ENCODE measurements at places on chromosomes 5 and 9.
A peak's percentile ranks its signal among the peaks of the same experiment; 100 is the strongest.

DNA sequence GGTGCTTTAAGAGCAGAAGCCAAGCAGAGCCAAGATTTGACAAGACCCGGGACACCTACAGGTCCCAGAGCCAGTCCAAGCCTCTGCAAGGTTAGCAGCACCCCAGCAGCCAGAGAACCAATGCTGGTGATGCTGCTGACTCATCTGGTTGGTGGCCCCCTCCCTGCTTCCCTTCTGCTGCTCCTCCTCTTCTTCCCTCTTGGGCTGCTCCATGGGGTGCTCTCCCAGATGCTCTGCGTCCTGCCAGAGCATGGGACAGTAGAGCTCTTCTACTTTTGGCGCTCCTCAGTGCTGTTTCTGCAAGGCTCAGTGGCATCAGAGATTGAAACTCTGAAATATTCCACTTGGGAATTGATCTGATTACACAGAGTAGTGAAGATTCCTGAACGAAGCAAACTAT lies 76.1 kb upstream of the SAP30L start:
- DNase-seq, result no peak

GRCh38 chr9:77864211-77864889 lies 167.3 kb downstream of the GNAQ start:
- no peak for DNase-seq

DNA sequence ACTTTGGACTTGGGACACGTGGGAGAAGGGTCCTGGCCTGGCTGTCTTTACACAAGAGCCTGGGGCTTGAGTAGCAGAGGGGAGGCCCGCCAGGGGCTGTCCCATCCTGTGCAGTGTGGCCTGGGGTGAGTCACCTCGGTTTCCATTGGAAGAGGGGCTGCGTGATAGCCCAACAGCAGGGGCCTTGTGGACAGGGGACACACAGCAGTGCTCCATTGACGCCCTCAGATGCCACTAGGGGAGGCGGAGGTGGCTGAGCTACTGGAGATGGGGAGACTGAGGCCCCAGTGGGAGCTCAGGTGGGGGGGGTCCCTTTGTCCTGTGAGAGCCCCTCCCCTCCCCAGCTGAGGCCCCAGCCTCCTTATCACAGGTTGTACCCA lies 50.0 kb upstream of the RNU6ATAC start:
- no peak for DNase-seq

DNA sequence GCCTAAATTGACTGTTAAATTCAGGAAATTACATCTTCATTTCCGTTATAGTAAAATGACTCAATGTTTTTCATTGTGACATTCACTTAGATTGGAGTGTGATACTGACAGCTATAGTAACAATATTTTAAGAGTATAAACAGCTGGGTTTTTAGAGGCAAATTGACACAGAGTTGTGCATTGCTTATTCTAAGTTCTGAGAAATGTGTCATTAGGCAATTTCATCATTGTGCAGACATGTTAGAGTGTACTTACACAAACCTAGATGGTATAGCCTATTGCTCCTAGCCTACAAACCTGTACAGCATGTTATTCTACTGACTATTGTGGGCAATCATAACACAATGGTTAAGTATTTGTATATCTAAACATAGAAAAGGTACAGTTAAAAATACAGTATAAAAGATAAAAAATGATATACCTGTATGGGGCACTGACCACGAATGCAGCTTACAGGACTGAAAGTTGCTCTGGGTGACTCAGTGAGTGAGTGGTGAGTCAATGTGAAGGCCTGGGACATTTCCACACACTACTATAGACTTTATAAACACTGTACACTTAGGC lies 132.7 kb downstream of the PDE4D start:
- no peak for DNase-seq

GRCh38 chr9:72025906-72026305 lies 34.5 kb downstream of the C9orf57 start:
- DNase-seq, result no peak

- no peak for DNase-seq
Measured at GRCh38 chr9:33143241-33143661, 23.9 kb downstream of the B4GALT1 start.

DNA sequence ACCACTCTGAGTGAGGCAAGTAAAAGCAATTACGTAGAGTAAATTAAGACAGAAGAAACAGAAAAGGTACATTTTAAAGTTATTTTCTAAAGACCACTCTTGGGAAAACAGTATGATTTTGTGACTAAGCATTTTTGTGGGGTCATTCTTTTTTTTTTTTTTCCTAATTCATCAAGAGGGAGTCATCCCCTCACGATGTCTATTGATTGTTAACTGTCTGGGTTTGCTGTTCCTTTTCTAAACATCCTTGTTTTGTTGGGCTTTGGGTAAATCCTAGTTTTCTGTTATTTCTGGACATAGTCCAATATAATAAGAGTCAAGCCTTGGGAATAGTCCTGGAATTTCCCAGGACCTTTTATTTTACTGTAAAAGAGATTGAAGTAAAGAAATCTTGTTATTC lies 63.8 kb downstream of the ANKRD55 start:
- no peak for DNase-seq

DNA sequence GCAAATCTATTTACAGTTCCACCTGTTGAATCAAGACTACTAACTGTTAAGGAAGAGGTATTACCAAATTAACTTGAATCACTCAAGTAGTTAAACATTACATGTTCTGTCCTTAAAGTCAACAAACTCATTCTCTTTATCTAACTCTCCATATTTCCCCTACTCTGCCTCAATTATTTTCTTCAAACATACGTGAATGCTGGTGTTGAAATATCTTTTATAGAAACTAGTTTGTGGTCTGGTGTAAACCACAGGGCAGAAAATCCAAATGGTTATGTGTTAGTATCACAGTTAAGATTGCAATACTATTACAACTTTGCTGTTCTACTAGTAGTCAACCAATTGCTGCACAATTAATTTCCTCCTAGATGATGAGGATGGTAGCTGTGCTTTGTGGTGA lies 603.5 kb downstream of the KCTD16 start:
- DNase-seq, result no peak

- DNase-seq, result no peak
Measured at GRCh38 chr5:101515721-101516120, 612.6 kb upstream of the ST8SIA4 start.

GRCh38 chr9:132754236-132754635 lies 84.0 kb downstream of the GTF3C4 start:
- no peak for DNase-seq

- DNase-seq, result peak; percentile 55
Measured at GRCh38 chr5:76544268-76544926, 78.8 kb downstream of the F2RL2 start.

DNA sequence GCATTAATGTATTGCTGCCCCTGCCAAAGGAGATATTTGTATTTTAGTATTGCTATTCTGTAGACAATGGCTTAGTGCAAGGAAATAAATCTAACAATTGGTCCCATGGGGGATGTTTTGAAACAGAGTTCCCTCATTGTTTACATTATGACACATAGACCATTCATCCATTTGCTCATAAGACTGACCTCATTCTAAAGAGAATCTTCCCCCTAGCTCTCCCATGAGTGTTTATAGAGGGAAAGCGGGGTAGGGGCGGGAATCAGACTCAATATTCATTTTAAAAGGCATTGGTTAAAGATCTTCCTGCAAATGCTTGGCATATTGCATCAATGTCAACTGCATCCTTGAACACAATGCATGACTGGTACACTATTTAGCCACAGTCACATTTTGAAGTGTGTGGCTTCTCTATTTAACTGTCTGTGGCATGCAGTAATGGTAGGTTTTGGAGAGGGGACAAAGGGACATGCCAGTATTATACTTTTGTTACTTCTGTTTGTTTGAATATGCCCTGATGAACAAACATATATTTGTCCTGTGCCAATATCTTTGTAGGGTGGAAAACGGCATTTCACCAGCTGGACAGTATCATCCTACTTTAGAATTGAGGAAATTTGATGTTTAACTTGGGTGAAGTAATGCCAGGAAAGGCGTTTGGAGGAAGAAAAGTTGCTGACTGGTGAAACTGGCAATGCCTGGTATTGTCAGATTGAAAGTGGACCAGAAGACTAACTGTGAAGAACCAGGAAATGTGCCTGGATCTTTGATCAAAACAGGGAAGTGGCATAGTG lies 84.1 kb upstream of the MEGF10 start:
- DNase-seq, result no peak

- DNase-seq, result no peak
Measured at GRCh38 chr5:94849324-94849723, 230.9 kb downstream of the SLF1 start.

GRCh38 chr5:149172261-149172660 lies 31.0 kb downstream of the ABLIM3 start:
- no peak for DNase-seq

- DNase-seq, result no peak
Measured at GRCh38 chr5:168932400-168933189, 353.4 kb upstream of the PANK3 start.

DNA sequence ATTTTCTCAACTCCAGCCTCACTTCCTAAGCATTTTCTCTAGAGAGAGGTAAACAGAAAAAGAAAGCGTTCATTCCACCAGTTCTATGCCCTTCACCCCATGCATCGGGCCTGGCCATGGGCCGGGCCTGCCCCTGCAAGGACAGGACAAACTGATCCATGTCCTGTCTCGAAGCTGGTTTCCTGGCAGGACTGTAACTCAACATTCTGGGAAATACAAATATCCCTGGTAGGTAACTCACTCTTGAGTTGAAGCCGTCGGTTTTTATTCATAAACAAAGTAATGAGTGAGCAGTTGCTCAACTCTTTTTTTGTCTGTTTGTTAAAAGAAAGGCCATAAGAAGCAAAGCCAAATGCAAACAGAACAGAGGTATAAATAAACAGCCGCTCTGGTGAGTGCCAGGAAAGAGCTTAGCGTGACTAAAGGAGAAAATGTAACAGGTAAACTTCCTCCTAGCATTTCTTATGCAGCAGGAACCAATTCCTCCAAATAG lies 64.4 kb upstream of the DNAH5 start:
- DNase-seq, result no peak

DNA sequence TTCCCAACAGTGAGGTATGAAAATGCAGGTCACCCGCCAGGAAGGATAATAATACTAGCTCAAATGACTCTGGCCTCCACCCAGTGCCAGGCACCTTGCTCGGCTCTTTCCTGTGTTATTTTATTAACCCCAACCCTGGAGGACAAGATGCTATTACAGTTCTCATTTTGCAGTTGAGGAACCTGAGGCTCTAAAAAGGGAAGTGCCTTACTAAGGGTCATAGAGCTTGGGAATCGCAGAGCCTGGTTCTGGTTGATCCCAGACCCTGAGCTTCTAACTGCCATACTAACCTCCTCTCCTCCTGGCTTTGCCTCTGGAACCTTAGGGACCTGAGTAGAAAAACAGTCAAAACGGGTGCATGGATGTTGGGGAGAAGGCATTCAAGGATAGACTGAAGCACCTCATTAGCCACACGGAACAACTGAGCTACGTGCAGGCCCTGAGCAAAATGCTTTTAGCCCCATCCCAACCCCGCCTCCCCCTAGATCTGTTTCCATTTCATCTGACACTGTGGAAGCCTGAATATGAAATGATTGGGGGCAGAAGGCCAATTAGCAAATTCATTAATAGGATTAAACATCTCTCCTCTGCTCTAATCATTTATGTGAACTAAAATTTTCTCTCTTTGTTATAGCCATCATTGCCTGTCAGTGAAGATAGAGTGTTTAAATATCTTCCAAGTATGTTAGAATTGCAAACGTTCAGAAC lies 7.9 kb downstream of the KCNIP1 start:
- no peak for DNase-seq

DNA sequence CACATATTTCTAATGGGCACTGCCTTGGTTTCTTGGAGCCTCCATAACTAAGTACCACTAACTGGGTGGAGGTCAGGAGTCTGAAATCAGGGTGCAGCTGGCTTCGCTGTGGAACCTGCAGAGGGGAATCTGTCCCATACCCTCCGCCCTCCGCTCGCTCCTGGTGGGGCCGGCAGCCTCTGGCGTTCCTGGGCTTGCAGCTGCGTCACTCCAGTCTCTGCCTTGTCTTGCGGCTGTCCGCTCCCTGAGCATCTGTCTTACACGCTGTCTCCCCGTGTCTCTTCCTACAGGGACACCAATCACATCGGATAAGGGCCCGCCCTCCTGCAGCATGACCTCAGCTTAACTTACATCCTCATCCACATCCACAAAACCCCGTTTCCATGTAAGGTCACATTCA lies 45.4 kb downstream of the NTNG2 start:
- no peak for DNase-seq

DNA sequence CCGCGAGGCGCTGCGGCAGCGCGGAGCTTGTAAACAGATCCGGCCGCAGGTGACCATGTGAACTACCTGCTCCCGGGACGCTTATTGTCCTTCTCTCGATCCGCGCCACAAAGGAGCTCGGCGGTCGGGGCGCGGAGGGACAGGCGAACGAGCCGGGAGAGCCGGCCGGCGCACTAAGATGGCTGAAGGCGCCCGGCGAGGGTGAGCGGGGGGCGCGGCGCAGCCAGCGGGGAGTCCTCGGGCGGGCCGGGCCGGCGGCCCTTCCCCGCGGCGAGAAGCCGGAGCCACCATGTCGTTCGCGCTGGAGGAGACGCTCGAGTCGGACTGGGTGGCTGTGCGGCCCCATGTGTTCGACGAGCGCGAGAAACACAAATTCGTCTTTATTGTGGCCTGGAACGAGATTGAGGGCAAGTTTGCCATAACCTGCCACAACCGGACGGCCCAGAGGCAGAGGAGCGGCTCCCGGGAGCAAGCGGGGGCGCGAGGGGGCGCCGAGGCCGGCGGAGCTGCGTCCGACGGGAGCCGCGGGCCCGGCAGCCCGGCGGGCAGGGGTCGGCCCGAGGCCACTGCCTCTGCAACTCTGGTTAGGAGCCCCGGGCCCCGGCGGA lies 535 bp downstream of the JMY start:
- no peak for DNase-seq

DNA sequence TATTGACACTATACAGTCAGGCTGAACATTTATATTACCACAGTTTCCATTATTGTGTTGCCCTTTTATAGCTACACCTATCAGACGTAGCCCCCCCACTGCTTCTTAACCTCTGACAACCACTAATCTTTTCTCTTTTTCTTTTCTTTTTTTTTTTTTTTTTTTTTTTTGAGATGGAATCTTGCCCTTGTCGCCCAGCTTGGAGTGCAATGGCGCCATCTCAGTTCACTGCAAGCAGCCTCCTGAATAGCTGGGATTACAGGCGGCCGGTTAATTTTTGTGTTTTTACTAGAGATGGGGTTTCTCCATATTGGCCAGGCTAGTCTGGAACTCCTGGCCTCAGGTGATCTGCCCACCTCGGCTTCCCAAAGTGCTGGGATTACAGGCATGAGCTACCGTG lies 75.4 kb downstream of the UHRF2 start:
- DNase-seq, result no peak

- DNase-seq, result no peak
Measured at GRCh38 chr9:85151741-85152140, 482.2 kb downstream of the NTRK2 start.

GRCh38 chr9:115080242-115080641 lies 37.7 kb downstream of the TNC start:
- DNase-seq, result no peak

GRCh38 chr5:66224274-66224673 lies 80.2 kb downstream of the SREK1 start:
- no peak for DNase-seq

GRCh38 chr5:151180291-151180690 lies 22.7 kb upstream of the ANXA6 start:
- no peak for DNase-seq

GRCh38 chr5:72596956-72597355 lies 89.7 kb upstream of the ZNF366 start:
- DNase-seq, result no peak

GRCh38 chr5:60346393-60346792 lies 353.6 kb downstream of the DEPDC1B start:
- no peak for DNase-seq

All from T-cell (primary cell).